MV-4-11 (cell line): ENCODE measurements at places on chromosomes 12 and 14.

GRCh38 chr12:127596891-127597290 lies 670.1 kb upstream of the TMEM132C start:
- no peak for DNase-seq

DNA sequence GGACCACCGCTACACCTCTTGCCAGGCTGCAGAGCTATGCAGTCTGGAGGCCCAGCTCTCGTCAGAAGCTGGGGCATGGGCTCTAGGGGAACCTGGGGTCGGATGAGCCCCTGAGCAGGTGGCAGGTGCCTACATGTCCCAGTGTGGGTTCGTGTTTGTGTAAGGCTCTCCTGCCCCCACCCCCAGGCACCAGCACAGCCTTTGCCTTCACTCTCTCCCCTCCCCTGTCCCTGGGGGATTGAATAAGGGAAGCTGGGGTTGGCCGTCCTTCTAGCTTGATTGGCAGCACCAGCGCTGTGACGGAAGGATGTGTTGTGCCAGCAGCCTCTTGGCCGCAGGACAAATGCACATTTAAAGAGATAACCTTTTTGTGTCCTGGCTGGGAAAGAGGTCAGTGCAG lies 34.8 kb upstream of the TSPAN9 start:
- DNase-seq, result peak; percentile 59

DNA sequence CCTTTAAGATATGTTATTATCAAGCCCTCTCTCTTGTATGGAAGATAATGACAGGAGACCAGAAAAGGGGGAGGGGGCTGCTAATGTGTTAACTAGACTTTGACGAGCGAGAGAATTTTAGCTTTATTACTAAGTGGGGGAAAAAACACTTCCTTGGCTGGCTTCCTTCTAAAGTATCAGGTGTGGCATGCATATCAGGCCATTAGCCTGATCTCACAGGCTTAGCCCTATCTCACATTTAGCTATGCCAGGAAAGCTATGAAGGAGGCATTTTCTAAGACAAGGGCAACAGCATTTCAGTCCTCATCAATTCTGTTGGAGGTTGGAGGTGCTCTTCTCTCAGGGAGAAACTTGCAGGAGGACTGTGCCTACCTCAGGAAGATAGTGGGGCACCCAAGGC lies 9.9 kb downstream of the SSPN start:
- no peak for DNase-seq

DNA sequence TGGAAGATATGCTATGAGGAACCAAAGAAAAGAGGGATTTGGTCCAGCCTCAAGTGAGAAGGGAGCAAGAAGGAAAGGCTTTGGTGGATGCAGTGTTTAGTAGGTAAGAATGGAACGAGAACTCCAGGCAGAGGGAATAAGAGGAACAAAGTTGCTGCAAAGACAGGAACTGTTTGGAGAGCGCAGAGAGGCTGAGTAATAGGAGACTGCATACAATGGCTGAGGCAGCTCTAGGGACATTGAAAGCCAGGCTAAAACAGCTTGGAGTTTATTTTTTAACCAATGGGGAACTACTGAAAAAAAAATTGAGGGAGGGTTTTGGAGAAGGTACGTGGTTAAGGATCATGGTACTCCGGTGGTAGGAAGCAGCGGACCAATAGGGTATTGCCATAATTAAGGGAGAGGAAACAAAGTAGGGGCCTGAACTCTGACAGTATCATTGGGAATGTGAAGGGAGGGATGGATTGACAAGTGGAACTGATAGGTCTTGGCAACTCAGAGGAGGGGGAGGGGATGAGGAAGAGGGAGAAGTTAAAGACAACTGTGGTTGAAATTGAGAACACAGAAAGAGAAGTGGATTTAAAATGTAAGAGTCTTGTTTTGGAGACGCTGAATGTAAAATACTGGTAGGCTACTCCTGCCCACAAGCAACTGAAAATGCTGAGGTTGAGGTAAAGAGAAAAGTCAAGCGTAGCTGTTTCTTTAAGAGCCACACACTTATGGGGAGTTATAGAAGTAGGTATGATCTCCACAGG lies 4.8 kb downstream of the ASCL4 start:
- peak; percentile 98 for DNase-seq

DNA sequence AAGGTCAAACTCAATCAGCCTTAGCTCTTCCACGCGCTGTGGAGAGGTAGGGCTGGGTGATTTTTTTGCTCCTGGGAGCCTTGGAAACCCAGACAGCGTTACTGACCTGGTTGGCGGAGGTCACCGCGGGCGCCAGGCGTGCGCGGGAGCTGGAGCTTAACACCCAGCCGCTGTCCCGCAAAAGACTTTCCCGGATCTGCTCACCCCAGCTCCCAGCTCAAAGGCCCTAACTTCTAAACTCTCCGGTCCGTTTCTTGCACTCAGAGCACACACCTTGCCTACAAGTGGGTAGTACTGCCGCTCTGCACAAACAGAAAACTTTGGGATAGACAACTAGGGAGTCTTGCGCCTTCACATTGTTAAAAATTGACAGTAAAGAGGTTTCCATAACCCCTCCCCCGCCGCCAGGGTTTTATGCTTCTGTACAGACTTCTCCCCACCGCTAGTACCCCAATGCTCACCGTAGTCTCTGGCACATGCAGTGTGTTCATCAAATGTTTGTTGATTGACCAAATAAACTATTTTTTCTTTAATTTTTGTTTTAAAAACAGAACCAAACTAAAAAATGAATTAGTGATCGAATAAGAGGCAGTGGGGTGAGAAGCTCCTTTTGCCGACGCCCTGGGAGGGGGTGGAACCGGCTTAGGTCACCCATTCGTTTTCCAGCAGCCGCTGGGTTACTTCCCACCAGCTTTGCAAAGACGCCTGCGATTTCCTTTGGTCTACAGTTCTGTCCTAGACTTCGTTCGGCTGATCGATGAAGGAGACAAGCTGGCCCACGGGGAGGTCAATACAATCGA lies 12.7 kb upstream of the TBX3 start:
- DNase-seq, result no peak

GRCh38 chr14:98227000-98227726 lies 1044.8 kb downstream of the BCL11B start:
- no peak for DNase-seq

GRCh38 chr14:51787352-51787751 lies 73.1 kb upstream of the GNG2 start:
- DNase-seq, result no peak

GRCh38 chr14:89231426-89232113 lies 185.5 kb downstream of the FOXN3 start:
- DNase-seq, result no peak
